ENCODE measurements at places on chromosomes 1 and 21. TPM values are rescaled to one million over a fixed set of nuclear protein-coding genes. Genes with fewer than 3 reads are reported as not detected.

DNA sequence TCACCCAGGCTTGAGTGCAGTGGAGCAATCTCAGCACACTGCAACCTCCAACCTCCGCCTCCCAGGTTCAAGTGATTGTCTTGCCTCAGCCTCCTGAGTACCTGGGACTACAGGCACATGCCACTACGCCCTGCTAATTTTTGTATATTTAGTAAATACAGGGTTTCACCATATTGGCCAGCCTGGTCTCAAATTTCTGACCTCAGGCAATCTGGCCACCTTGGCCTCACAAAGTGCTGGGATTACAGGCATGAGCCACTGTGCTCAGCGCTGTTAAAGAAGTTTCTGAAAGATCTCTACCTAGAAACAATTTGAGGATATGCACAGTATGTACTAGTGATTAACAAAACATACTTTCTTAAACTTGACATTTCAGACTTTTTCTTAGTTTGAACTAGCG, 182.6 kb upstream of the ESRRG start:
- no peak overlapping the region for H3K27ac ChIP-seq
- no peak for DNase-seq
- H3K4me3 ChIP-seq, result no peak overlapping the region
- H3K36me3 ChIP-seq, result no peaks in the 10 kb centered on the region
- H3K27me3 ChIP-seq, result no peaks in the 10 kb centered on the region

DNA sequence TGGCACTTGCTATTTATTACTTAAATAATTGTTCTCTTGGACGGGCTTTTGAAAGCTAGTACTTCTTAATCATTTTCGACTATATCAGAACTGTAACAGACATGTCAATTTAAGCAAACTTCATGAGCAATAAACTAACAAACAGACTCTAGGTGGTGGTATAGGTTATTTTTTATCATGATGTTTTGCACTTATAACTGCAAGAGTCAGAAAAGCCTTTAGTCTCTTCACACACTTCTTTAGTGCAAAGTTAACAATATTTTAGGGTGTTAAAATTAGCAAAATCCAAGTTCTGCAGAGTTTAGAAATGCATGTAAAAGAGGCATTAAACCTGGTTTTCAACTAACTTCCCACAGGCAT, 2.2 kb downstream of the NRIP1 start:
- no peaks in the 10 kb centered on the region for H3K27me3 ChIP-seq
- H3K4me1 ChIP-seq, result no peaks in the 10 kb centered on the region
- no peak overlapping the region for H3K27ac ChIP-seq
- H3K36me3 ChIP-seq, result no peaks in the 10 kb centered on the region
- no peak for DNase-seq
- H3K4me3 ChIP-seq, result peak overlapping the region; percentile 82

GRCh38 chr1:44261171-44261817, 48.0 kb downstream of the DMAP1 start:
- H3K36me3 ChIP-seq, result no peaks in the 10 kb centered on the region
- no peak for DNase-seq
- H3K27me3 ChIP-seq, result no peaks in the 10 kb centered on the region
- H3K4me3 ChIP-seq, result no peak overlapping the region

Gene PROX1
- total RNA-seq, result 7.5 TPM

Gene LCK
- total RNA-seq, result 4.1 TPM

Gene CNR2
- total RNA-seq, result not detected

DNA sequence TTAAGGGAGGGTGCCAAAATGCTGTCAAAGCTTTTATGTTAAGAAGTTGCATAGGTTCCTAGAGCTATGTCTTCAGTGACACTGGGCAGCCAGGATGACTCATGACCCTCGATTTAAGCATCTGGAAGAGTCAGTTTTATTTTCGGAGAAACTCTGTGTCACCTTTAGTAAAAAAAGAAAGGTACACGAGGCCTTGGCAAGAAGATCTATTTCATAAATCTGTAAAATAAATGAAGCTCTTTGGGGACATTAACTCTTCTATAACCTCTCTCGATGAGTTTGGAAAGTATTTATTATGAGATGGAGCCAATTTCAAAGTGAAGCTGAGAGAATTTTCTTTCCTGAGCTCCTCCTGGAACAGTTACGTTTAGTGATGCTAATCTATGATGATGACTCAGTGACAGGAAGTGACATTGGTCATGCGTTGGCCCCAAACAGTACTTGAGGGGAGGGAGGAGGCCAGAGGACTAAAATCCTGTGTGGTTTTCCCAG, 156.5 kb downstream of the HLX start:
- no peaks in the 10 kb centered on the region for H3K4me1 ChIP-seq
- H3K27me3 ChIP-seq, result no peaks in the 10 kb centered on the region
- H3K4me3 ChIP-seq, result no peak overlapping the region

Gene NIPAL3
- total RNA-seq, result 13.4 TPM

Data from breast epithelium (tissue), 4 donors.